ENCODE measurements at places on chromosomes 3 and 15.

DNA sequence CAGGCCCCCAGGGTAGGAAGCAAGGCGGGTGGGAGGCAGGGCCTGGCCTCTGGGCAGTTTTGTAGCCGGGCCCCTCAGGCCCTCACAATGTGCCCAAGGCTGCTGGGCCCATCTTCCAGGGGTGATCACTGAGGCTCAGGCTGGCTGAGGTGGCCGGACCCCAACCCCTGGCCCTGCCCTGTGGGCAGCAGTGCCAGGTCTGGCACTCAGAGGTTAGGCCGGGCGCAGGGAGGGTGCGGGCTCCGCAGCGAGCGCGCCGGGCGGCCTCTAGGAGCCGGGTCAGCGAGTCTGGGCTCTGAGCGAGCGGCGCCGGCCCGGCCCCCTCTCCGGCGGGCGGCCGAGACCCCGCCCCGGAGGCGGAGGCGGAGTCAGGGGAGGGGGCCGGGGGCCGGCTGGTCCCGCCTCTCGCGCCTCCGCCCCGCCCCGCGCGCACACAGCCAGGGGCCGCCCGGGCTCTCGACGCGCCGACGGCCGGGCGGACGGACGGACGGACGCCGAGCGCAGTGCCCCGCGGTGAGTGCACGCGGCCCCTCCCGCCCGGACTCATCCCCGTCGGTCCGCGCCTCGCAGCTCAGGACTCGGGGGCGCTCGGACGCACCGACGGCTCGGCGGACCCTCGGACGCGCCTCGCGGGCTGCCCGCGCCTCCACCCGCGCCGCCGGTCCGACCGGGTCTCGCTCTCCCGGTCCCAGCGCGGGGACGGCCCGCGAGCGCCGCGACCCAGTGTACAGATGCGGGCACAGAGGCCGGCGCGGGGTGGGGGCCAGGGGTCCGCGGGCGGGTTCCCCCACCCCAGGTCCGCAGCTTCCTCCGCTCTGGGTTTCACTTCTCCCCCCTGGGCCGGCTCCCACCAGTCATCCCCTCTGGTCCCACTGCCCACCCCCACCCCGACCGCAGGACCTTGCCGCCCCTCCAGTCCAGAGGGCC lies at the start of gene FBLN2:
TSS of gene FBLN2 (plus strand) at position 430 of the 927 bp plus-strand sequence. CDS start 21,231 bp downstream, outside the sequence.
- no peak for DNase-seq

GRCh38 chr3:10286596-10287295 lies 6.0 kb downstream of the GHRL start:
- DNase-seq = no peak

DNA sequence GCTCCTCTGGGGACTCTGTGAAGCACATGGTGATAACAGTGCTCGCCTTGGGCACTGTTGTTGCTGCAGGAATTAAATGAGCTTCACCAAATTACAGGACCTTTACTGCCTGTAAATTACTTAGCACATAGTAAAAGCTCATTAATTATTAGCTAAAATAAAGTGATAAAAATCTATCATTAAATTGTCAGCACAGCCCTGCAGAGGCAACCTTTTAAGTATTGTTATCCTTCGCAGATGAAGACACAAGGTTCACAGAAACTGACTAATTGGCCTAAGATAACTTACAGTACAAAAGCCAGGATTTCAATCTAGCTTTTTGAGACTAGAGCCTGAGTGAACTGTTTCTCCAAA lies 96.0 kb downstream of the ST6GAL1 start:
- no peak for DNase-seq

- DNase-seq = no peak
Measured at GRCh38 chr15:22229990-22230819, 149.9 kb downstream of the OR4M2 start.

DNA sequence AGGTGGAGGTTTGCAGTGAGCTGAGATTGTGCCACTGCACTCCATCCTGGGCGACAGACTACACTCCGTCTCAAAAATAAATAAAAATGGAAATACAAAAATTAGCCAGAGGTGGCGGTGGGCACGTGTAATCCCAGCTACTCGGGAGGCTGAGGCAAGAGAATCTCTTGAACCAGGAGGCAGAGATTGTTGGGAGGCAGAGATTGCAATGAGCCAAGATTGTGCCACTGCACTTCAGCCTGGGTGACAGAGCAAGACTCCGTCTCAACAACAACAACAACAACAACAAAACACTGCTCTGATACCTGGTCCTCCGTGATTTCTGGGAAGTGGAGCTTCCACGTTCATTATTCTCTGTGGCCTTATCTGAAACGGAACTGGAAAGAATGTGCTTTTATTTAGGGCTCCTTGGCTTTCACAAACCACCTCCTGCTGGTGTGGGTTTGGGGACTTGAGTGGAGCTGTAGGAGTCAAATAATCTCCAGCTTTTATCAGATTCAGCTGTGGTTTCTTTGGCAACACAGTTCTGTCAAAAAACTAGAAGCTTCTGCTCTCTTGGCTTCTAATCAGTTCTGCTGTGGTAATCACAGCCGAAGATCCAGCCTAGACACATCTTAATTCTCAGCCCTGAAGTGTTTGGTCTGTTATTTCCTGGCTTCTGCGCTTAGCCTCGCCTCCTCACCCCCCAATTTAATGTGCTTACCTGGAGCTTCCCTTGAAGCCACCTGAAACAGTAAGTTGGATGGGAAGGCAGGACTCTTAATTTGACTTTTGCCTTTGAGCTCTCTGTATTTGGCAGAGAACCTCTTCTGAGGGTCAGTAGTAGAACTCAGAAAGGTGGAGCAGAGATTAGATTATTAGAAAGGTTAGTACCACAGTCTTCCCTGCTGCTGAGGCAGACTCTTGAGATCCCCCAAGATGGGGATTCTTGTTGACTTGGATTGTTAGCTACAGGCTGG lies 21.4 kb downstream of the IRAK2 start:
- no peak for DNase-seq
